ENCODE measurements at places on chromosomes 2 and 18.
A peak's percentile ranks its signal among the peaks of the same experiment; 100 is the strongest.

DNA sequence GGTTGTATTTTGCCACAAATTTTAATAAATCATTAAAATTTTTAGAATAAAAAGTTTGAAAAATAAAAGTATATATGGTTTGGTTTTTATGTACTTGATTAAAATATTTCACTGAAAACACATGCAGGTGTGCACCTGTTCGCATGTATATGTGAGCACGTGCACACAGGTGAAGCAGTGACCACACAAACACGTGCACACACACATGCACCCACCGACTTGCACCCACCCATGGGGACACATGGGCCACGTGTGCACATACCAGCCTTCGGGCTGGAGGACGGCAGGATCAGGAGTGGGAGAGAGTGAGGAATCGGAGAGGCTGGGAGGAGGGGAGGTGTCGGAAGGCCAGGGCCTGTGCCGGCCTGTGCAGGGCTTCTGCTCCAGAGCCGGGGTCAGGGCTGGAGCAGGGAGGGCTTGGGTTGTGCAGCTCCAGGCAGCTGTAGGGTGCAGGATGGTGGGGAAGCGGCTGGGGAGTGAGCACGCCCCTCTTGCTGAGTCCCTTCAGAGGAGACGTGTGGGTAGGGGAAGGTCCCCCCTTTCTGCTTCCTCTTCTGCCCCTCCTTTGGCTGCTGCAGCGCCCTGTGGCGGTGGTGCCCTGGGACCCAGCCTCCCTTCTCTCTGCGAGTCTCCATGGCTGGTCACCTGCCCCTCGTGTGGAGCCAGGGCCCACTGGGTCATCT is 106.9 kb upstream of the HDAC4 start:
- DNase-seq: no peak

DNA sequence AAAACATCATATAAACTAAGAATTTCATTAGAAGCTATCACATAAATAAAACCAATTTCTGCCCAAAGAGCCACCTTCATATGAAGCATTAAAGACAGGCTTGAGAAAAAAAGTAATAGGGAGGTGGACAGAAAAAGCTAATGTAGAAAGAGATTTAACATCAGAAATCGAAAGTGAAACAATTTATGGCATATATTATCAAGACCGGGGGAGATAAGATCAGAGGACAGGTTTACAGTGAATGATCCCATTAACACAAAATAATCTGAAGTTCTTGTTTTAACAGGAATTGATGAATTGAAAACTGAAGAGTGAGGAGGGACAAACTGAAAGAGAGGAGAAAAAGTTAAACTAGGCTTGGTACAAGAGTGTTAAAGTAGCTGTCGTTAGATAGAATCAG is 786.3 kb upstream of the FSHR start:
- no peak for DNase-seq

DNA sequence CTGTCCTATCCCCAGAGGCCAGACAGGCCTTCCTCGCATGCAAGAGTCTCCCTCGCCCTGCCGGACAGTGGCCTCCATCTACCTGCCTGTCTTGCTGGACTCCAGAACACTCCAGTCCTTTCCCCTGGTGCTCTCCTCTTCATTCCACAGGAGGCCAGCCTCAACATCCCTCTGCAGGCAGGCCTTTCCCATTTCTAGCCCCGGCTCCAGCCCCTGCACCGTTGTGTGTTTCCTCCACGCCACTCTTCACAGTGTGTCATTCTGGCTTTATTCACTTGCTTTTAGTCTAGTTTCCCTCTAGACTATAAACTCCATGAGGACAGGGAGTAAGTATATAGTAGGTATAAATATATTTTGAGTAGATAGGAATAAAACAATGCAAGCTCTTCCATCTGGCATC is 81.2 kb downstream of the LOXHD1 start:
- no peak for DNase-seq

DNA sequence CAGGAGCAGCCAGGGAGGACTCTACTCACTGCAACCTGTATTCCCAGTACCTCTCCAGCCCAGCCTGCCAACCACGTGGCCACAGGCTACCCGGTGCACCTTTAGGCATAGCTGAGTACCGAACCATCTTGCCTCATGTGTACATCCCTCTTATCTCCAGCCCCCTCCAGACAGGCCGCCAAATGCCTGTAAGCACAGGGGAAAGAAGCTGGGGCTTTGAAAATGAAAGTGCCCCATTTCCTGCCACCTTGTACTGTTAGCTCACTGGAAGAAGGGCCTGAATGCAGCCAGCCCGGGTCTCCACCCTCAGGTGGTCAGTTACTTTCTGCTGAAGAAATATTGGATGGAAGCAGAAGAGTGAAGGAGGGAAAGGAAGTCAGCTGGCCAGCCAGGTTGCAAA is 27.2 kb upstream of the RFX8 start:
- no peak for DNase-seq

- DNase-seq: peak; percentile 82
Observed at GRCh38 chr18:7921938-7922587, 354.9 kb downstream of the PTPRM start.
